ENCODE measurements at places on chromosomes 11 and 22.

GRCh38 chr11:126992065-126992803 lies 8.3 kb downstream of the KIRREL3 start:
- no peak for DNase-seq

- DNase-seq, result no peak
Measured at GRCh38 chr11:119721129-119722120, 7.6 kb downstream of the NECTIN1 start.

DNA sequence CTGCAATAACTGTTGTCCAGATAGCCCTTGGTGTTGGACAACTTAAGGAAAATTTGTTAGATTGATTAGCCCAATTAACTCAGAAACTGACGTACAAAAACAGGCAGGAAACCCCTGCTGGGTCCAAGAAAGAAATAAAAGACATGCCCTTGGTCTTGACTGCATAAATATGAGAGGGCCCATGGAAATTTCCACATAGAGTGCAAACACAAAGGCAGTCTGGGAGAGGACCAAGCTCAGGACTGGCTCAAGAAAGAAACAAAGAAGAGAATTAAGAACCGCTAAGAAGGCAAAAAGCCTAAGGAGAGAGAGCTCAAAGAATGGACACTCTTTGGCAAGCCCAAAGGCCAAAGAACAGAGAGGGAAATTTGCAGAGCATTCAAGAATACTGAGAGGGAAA lies 1243.9 kb downstream of the LRRC4C start:
- DNase-seq, result no peak

- no peak for DNase-seq
Measured at GRCh38 chr11:74171630-74171968, 510 bp downstream of the PPME1 start.

- no peak for DNase-seq
Measured at GRCh38 chr11:73412308-73412707, 36.1 kb downstream of the RELT start.

DNA sequence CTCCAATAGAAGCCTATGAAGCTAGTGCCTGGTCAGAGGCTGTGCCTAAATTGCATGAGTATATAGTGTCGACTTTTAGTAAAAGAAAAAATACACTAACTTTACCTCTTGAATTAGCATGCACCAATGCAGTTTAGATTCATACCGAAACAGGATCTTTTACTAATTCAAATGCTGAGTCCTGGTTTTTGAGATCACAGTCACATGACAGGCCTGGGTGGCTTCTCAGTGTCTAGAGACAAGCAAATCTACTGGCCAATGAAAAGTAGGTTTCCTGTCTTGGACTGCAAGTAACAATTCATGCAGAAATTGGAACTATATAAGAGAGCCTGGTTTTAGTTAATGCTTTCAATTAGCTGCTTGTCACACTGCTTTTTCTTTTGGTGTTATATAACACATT lies 7.2 kb downstream of the ARHGEF12 start:
- no peak for DNase-seq

- DNase-seq, result no peak
Measured at GRCh38 chr11:57539342-57539741, 1.9 kb downstream of the SMTNL1 start.

- no peak for DNase-seq
Measured at GRCh38 chr22:22895776-22896445, 8.3 kb downstream of the IGLL5 start.

GRCh38 chr11:117794135-117794534 lies 2.9 kb downstream of the DSCAML1 start:
- DNase-seq, result no peak

DNA sequence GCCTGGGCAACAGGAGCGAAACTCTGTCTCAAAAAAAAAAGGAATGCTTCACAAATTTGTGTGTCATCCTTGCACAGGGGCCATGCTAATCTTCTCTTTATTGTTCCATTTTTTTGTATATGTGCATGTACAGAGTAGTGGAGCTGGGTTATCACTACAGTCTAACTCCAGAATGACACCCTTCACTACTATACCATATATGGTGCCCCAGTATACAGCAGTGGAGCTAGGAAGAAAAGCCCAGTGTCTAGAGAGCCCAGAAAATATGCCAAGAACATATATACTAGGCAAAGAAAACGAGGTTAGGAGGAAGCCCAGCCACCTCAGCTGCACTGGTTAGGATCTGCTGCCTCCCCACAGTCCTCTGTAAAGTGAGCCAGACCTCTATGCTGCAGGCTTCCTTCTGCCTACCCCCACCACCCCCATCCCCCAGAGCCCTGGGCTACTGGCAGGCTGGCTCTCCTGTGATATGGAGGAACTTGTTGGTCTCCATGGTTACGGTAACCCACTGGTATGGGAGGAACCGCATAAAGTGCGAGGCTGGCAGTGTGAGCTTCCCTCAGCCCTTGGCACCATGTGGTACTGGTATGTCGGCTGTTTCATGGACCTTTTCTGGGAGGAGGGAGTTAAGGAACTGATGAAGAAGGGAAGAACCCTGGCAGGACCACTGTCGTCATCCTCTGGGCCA lies 34.3 kb downstream of the RCOR2 start:
- DNase-seq, result no peak

- no peak for DNase-seq
Measured at GRCh38 chr11:11351042-11351586, 1.9 kb downstream of the CSNK2A3 start.

DNA sequence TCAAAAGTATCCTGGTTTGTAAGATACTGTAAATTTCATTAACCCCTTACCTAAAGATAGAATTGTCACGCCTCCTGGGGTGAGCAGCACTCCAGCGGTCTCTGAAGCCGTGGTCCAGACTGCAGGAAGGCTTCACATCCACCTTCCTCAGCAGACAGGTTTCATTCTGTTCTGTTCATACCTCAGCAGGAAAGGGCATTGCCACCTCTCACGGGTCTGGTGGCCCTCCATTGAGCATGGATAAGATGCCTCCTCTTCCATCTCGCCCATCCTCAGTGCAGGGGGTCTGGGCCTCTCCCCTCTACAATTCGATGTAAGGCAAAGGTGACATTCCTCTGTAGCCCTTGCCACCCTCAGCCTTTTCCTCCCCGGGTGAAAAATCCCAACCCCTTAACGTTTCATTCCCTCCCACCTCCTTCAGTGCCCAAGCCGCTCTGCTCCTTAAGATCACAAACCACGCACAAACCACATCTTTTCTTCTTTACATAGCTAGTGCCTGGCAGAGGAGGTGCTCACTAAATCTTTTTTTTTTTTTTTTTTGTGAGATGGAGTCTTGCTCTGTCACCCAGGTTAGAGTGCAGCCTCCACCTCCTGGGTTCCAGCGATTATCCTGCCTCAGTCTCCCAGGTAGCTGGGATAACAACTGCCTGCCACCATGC lies 28.5 kb downstream of the RPUSD4 start:
- no peak for DNase-seq

DNA sequence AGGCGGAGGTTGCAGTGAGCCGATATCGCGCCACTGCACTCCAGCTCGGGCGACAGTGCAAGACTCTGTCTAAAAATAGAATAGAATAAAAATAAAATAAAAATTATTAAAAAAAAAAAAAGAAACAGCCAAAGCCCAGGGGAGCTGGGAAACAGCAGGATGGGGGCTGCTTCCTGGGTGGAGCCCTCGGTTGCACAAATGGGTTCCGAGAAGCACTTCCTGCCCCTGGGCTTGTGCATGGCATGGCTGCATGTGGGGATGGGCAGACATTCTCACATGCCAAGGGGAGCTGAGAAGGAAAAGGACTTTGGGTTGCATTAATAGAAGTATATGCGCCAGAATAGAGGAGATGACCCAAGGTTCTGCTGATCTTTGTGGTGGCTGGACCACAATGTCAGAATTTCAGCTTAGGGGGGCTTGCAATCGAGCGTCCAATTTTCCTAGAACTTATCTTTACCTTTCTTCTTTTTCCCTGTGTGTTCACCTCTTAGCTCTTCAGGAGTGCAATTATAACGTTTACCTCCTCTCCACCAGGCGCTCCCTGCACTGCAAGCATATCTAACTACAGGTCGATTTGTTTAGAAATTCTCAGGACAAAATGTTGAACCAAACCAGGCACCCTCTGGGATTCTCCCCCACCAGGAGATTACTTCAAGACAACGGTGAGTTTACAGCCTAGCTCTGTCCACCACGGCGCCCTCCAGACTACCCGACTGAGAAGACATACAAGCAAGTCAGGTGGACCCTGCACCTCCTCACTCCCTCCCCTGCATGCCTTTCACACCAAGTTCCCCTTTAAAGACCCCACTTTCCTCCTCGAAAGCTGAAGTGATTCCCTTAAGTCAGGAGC lies 53.2 kb downstream of the SHISAL1 start:
- DNase-seq, result no peak

GRCh38 chr11:111308140-111308539 lies 9.8 kb downstream of the POU2AF3 start:
- DNase-seq, result no peak

GRCh38 chr11:67593565-67593905 lies 9.9 kb downstream of the GSTP1 start:
- no peak for DNase-seq

DNA sequence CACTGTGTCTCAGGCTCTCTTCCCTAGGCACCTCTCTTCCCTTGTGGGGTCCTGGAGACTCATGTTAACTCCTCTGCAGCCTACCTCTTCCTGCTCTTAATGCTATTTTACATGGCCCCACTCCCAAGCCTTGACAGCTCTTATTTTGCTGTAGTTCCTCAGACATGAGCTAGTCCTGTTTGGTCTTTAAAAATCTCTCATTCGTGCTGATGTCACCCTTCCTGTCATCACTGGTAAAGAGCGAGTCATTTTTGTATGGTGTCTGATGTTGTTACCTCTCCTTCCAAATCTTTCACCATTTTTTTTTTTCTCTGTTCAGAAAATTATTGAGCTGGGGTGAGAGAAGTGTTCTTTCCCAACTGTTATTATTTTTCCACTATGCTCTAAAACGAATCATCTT lies 84.8 kb upstream of the ZBED5 start:
- no peak for DNase-seq

DNA sequence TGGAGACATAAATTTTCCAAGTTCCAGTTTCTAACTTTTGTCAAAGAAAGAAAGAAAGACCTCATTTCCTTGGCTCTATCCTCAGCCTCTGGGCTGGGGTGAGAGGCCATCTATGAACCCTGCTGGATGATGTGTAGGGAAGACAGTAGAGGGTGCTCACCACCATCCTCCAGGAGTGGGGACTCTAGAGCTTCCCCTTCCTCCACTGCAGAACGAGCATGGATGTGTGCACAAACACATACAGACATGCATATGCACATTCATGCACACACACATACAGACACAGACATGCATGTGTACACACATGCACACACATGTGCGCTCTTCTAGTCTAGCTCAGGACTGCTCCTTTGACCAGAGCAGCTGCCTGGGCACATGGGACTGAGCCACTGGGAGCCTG lies 565.8 kb downstream of the BUD13 start:
- no peak for DNase-seq

DNA sequence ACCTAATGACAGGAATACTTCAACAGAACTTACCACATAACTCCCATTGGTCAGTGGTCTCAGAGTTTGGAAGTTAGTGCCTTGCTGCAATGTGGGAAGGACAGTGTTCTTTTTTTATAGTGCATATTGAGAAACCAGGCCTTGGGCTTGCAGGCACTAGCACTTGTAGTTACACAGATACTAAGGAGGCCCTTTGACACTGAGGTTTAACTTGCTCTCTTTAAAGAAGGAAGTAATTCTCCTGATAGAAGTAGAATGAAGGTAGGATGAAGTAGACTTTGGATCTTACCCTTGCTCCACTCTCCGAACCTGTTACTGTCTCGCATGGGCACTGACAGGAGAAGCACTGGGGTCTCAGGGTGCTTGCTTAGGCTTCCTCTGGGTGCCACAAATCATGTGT lies 31.0 kb upstream of the ST14 start:
- DNase-seq, result no peak

DNA sequence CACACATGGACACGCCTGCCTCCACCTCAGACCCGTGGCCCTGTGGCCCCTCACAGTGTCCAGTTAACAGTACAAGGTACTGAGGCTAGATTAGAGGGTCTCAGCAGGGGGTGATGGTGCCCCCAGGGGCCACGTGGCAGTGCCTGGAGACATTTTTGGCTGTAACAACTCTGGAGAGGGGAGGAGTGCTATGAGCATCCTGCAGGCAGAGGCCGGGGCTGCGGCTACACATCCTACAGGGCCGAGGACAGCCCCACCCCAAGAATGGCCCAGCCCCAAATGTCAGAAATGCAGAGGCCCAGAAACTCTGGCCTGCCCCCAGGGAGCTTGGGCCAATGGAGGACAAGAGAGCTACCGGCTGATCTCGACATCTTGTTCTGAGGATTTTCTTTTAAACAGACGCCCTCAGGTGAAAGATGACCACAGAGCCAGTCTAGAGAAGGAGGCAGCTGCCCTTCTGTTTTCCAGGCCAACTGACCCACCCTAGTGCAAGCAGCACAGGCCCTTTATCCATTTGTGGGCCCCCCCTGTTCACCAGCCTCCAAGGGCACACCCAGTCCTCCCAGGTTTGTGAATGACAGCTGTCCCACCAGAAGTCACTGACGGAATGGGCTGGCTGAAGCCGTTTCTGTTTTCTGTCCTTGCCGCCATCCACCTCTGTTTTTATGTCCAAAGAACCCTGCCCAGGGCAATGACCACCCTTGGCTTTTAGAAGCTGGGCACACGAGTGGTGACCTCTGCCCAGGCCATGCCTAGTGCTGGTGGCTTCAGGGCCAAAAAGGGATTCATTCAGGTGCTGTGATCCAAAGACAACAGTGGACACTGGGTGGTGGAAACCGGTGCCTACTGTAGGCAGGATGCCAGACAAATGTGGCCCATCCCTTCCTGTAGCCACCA lies 85.2 kb upstream of the LINC01488 start:
- DNase-seq, result no peak

DNA sequence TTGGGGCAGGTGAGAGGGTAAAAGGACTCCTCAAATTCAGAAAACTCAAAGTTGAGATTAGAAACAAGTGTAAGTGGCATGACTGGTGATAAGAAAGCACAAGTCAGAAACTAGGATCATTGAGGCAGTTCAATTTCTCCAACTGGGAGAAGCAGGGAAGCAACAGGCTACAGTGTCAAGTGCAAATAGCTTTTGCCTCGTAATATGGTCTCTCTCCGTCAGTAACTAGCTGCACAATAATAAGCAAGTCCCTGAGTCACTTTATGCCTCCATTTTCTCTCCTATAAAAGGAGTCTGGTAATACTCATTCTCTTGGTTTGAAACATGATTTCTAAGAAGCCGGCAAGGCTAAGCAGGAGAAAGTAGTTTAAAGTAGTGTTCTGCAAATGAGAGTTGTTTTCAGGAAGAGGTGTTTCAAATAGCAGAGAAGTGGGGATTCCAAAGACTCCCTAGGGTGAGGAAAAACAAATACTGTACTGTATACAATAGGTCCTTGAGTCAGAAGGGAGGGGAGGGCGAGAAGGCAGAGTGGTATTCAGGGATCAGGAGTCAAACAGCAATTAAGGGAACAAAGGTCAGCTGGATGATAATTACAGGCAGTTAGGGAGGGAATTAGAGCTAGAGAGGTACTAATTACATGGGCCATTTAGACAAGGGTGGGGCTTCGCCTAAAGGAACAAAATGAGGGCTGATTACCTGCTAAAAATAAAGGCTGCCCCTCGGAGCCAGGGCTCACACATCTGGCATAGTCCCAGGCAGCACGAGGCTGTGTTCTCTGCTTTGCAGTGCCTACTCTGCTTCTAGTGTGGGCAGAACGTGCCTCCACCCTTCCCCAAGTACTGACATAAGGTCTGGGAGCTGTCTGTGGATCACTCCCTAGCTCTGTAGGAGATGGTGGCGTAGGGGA lies 96.0 kb upstream of the BDNF start:
- no peak for DNase-seq
